Transverse colon (tissue), 4 donors: ENCODE measurements at places on chromosomes 1 and 21. TPM values are rescaled to one million over a fixed set of nuclear protein-coding genes. Genes with fewer than 3 reads are reported as not detected.

Gene CSTB
- total RNA-seq = 20.2 TPM

Gene ZYG11A
- not detected for total RNA-seq

GRCh38 chr1:178039891-178040290, 54.0 kb upstream of the RASAL2 start:
- DNase-seq = no peak

- no peak for DNase-seq
Measured at GRCh38 chr1:94072840-94073522, 48.0 kb downstream of the ABCA4 start.

- no peak for DNase-seq
Measured at GRCh38 chr1:240947438-240948224, 335.7 kb upstream of the GREM2 start.

DNA sequence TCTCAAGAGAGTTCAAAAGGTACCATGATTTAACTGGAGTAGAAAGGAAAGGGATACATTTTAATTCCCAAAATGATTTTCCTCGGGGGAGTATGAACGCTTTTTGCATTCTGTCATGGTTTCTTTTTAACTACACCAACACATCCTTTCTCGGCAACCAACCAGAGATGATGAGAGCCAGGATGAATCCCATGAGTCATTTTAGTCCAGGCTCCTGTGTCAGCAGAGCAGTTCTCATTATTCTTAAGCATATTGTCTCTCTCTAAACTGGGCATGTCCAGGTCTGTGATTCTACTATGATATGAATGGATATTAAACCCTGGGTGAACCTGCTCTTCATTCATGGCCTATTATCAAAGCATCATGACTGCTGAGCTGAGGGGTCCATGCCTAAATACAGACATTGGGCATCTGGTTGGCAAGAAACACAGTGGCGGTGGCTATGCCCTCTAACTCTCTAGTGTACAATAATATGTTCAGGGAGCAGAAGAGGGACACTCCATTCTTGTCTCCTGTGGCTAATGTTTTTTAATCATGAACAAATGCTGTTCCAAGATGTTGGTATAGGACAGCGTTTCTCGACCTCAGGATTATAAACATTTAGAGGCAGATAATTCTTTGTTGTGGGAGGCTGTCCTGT, 124.3 kb upstream of the ESRRG start:
- DNase-seq = no peak

DNA sequence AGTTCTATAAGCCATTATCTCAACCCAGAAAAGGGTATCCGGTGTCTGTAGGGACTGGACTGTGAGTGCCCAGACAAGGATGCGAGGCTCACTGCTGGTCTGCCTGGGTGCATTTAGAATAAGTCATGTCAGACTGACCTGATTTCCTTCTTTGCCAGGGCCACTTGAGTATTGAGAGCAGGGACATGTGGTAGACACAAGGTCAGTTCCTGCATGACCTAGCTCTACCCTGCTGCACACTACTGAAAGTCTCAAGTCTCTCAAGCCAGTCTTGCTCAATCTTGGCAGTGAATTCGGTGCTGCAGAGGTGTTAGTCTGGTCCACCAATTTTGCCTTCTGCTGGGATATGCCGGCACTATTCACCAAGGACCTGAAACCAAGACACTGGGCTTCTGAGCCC, 180.1 kb downstream of the C1orf94 start:
- DNase-seq = no peak

- peak; percentile 72 for DNase-seq
Measured at GRCh38 chr1:36703526-36704208, 221.0 kb upstream of the CSF3R start.
